CD4-positive, alpha-beta T cell (primary cell): ENCODE measurements at places on chromosomes 7 and 10.

- no peaks in the 10 kb centered on the region for H3K4me1 ChIP-seq
- no peak for DNase-seq
- no peaks in the 10 kb centered on the region for H3K27me3 ChIP-seq
These were observed 194.2 kb upstream of the NPSR1 start for GRCh38 chr7:34463830-34464229.

DNA sequence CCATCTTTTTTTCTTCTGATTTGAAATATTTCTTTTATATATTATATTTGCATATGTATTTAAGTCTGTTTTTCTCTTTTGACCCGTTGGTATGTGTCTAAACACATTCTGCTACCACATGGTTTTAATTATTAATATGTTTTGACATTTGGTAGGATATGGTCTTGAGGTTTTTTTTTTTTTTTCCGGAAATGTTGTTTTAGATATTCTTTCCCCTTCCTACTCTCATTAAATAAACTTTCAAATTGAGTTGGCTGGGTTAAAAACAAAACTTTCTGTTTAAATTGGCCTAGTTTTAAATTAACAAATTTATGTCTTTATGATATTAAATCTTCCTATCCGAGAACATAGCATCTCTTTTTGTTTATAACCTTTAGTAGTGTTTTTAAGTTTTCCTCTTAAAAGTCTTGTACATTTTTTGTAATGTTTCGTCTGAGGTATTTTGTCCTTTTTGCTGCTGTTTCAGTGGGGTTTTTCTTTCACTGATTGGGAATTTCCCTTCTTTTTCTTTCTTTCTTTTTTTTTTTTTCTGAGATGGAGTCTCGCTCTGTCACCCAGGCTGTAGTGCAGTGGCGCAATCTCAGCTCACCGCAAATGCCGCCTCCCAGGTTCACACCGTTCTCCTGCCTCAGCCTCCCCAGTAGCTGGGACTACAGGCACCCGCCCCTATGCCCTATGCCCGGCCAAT is 25.4 kb downstream of the STAM start:
- H3K4me3 ChIP-seq, result peak overlapping the region; percentile 35
- H3K27ac ChIP-seq, result peak overlapping the region; percentile 23
- no peaks in the 10 kb centered on the region for H3K36me3 ChIP-seq
- H3K4me1 ChIP-seq, result peaks cover 5% of the 10 kb centered on the region
- DNase-seq, result no peak

DNA sequence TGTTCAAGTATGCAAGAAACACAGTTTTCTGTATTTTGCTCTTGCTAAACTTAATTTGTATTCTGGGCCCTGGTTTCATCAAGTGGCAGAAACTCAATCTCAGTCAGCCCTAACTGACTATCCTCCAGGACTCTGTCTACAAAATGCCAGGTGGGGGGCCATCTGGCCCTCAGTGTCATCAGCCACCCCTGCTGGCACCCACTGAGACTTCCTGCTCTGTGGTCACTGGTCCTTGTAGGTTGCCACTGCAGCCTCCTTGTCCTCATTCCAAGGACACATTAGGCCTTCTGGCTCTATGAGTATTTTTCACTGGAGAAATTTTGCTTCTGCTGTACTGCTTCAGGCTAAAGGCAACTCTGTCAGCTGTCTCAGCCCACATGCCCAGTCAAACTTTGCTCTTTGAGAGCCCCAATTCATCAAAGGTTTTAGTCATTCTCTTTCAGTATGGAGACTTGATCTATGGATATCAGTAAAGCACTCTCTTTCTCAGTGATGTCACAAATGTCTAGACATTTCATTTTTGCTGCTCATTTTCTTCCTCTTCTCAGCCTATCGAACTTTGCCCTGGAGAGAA is 163.6 kb downstream of the KCND2 start:
- no peaks in the 10 kb centered on the region for H3K4me1 ChIP-seq
- DNase-seq, result no peak
- H3K36me3 ChIP-seq, result no peaks in the 10 kb centered on the region
- no peaks in the 10 kb centered on the region for H3K27me3 ChIP-seq
- H3K27ac ChIP-seq, result no peak overlapping the region
- no peak overlapping the region for H3K4me3 ChIP-seq

DNA sequence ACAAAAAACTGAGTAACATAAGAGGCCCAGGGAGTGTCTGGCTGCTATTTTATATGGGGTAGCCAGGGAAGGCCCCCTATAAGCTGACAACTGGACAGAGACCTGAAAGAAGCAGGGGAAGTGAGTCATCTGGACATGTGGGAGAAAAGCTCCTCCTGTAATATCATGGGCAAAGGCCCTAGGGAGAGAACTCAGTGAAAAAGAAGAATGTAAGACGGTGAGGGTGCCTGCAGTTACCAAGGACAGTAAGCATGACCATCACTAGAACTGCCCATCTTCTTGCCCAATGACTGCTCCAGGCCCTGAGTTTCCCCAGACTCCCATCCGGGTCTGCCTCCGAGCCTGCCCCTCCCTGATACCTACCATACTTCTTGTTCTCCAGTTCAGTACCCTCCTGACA is 2.3 kb downstream of the ELMO1 start:
- H3K27ac ChIP-seq, result peak overlapping the region; percentile 15
- no peak for DNase-seq
- H3K27me3 ChIP-seq, result no peaks in the 10 kb centered on the region
- no peaks in the 10 kb centered on the region for H3K36me3 ChIP-seq

GRCh38 chr10:4649471-4649870 is 176.5 kb upstream of the AKR1E2 start:
- peaks cover 5% of the 10 kb centered on the region for H3K4me1 ChIP-seq
- H3K27ac ChIP-seq, result no peak overlapping the region
- H3K4me3 ChIP-seq, result no peak overlapping the region
- H3K27me3 ChIP-seq, result no peaks in the 10 kb centered on the region

- no peak overlapping the region for H3K27ac ChIP-seq
- no peak for DNase-seq
- H3K36me3 ChIP-seq, result no peaks in the 10 kb centered on the region
- H3K4me1 ChIP-seq, result no peaks in the 10 kb centered on the region
- no peaks in the 10 kb centered on the region for H3K27me3 ChIP-seq
These were observed 72.8 kb downstream of the GNA12 start for GRCh38 chr7:2771274-2771731.

- H3K27me3 ChIP-seq, result no peaks in the 10 kb centered on the region
- H3K4me1 ChIP-seq, result no peaks in the 10 kb centered on the region
These were observed 77.3 kb downstream of the CDC14C start for GRCh38 chr7:49001610-49002033.

DNA sequence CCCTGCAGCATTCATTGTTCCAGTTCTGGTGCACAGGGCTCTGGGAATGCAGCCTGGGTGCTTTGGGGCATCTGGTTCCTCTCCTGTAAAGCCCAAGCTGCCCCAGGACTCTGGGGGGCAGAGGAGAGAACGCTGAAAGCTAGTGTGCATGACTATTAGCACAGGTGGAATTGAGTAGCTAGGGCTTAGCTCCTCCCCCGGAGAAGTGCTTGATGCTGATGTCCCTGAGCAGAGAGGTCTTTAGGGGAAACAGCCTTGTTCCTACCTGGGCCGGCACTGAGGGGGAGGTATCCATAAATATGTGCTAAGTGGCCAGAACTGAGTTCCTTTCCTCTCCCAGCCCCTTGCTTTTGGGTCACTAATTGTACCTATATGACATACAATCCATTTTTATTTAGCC is 3.9 kb downstream of the ADCY1 start:
- H3K27ac ChIP-seq, result no peak overlapping the region
- no peaks in the 10 kb centered on the region for H3K36me3 ChIP-seq
- H3K4me1 ChIP-seq, result no peaks in the 10 kb centered on the region
- H3K27me3 ChIP-seq, result peaks cover 33% of the 10 kb centered on the region
- no peak for DNase-seq
